Stimulated activated effector memory CD8-positive, alpha-beta T cell treated with anti-CD3 and anti-CD28 coated beads, Interleukin-12 subunit alpha, Interleukin-12 subunit beta, amount 100 ng/mL, for 72 hours (primary cell): ENCODE measurements at places on chromosomes 12 and 14.

DNA sequence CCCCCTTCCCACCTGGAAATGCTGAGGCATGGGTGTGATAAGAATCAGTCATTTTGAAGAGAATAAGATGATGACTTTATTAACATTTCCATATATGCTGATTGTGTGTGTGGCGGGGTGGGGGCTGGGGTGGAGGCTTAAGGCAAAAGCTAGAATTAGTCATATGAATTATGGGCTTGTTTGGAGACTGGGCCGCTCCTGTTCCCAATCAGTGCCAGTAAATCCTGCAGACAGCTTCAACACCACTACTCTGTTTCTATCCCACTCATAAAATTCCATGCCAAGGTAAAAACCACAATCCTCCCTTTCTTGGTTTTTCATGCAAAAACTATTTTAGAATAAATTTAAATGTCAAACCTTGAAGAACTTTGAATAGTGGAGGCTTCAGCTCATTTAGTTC, 29.9 kb upstream of the SLC38A2 start:
- DNase-seq: no peak

GRCh38 chr12:14995583-14996425, 23.0 kb downstream of the PDE6H start:
- no peak for DNase-seq

DNA sequence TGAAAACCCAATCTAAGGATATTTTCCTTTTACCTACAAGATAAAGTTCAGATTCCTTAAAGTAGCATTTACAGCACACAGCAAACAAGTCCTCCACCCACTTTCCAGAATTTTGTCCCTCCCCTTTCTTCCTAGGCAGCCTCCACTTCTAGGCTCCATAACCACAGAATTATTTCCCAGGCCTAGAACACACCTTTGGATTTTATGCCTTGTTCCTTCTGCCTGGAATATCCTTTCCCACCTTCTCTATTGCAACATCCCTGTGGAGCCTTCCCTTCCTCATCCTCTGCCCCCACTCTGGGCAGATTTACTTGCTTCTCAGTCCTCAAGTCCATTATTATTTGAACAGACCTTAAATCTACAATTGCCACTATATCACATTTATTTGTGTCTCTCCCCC, 2.1 kb upstream of the TSPAN8 start:
- DNase-seq: no peak

DNA sequence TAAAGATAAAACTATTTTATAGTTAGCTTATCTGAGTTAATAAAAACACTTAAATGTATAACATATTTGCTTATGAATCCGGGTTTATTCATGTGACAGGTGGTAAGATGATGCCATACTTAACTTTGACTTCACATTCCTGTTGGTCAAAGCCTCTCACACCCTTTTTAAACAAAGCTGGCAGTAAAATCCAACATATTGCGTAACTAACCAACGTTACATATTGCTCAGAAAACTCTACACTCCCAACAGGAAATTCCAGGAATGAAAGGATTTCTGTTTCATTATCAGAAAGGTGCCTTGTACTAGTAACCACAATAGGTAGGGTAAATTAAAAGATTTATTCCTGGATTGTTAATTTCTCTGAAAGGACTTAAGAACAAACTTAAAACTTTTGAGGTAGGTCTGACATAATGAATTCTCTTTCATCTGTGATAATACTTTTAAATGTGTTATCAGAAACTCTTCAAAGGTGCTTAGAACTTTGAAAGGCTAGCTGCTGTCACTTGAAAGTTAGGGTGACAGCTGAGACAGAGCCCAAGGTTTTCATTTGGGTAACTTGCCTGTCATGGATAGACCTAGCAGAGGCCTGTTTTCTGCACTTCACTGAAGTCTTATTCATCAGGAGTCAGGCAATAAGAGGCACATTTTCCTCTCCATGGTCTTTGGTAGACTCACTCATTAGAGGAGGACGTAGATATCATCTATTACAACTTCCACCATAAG, 23.8 kb upstream of the CATSPERB start:
- no peak for DNase-seq

DNA sequence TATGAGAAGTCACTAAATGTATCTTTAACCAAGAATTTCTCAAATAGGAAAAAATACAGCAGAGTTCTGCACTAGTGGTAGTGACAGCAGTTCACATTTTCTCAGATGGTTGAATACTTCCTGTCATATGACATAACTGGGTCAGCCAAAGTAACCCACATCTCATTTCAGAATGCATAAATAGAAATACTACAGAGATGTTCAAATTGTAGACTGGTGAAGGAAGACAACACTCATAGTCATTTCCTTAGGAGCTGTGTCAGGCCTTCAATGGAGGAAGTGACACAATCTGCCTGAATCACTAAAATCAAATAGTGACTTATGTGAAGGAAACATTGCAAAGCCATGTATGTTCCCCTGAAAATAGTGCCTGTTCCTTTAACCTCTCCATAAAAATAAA, 32.4 kb downstream of the FERMT2 start:
- peak; percentile 52 for DNase-seq

DNA sequence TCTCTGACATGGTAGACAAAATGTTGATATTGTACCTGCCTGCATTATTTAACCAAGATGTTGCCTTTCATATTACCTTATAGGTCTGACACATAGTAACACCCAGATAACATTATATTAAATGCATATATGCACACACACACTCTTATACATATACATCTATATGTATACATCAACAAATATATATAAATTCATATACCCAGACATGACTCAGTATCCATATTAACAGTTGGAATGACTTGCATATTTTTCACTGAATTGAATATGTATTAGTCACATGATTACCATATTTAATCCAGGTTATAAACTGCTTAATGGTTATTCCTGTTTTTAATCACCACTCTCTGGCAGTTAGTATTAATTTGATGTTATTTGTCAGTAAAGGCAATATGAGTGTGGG, 85.2 kb downstream of the PAX9 start:
- DNase-seq: no peak

GRCh38 chr12:125171267-125171666, 106.0 kb downstream of the AACS start:
- DNase-seq: no peak

GRCh38 chr14:31745741-31746140, 184.5 kb downstream of the NUBPL start:
- DNase-seq: no peak

DNA sequence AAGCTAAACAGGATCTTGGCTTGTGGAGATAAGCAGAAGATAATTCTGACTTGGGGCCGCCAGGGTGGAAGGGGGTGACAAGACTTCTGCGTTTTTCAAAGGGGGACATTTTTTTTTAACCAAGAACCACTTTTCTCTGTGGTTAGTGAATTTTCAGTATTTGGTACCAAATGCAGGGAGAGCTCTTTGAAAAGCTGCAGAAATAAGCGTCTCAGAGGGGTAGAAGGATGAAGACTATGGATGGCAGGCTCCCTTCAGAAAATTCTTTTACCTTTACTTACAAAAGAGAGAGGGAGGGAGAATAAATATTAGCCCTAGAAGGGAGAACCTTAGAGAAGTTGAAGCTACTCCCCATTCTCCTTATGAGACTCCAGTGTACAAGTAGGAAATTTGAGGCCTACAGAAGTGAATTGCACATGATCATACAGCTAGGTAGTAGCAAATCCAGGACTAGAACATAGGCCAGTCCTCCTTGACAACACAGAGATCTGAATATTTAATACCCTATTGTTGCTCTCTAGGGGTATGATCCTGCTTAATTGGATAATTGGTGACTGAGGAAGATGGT, 840 bp downstream of the MRPL52 start:
- no peak for DNase-seq

DNA sequence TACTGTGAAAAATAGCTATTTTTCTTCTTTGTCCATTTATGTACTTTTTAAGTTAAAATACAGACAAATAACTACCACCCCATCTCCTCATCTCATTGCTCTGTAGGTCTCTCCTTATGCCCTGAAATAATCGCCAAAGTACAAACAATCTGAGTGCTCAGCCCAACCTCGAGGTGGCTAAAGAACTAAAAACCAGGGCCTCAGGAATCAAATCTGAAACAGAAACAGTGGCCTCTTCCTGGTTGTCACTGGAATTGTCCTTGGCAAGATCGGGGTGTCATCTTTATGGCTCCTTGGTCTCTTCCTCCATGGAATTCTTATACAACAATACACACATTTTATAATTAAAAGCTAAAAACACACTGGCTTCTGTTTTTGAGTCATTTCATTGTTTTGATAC, 182.4 kb downstream of the ASCL1 start:
- no peak for DNase-seq

DNA sequence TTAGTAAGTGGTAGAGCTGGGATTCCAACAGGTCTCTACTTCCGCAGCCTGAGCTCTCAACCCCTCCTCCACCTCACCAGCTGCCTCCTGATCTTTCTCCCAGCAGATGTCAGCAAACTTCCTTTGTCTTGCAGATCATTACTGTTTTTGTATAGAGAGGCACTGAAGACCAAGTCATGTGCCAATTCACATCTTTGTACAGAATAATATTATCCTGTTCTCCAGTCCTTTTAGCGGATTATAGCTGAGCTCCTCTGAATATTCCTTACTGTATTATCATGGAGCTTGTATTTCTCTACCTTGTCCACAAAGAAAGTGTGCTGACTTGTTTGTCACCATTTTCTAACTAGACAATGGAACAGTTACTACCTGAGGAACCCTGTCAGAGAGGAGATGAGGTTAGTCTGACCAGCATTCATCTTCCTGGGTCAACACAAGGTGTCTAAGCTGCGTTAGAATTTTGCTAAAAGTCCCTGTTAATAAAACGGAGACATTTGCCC, 142.3 kb upstream of the ARHGAP5 start:
- no peak for DNase-seq

- no peak for DNase-seq
Measured at GRCh38 chr12:121214855-121215745, 5.2 kb downstream of the P2RX4 start.

GRCh38 chr12:14714437-14714836, 18.0 kb upstream of the GUCY2C start:
- no peak for DNase-seq

DNA sequence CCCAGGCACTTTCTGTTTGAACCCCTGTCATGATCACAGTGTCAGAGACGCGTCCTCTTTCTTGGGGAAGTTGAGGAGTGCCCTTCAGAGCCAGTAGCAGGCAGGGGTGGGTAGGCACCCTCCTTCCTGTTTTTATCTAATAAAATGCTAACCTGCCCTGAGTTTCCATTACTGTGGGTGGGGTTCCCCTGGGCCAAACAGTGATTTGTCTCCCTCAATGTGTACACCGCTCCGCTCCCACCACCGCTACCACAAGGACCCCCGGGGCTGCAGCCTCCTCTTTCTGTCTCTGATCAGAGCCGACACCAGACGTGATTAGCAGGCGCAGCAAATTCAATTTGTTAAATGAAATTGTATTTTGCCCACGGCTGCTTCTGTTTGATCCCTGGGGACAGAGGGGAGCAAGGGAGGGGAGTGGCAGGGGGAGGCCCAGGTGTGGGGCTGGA, 5.1 kb downstream of the SHMT2 start:
- no peak for DNase-seq
